Activated CD4-positive, alpha-beta memory T cell treated with anti-CD3 and anti-CD28 coated beads for 36 hours (primary cell): ENCODE measurements at places on chromosomes 16 and 17. TPM values are rescaled to one million over a fixed set of nuclear protein-coding genes. Genes with fewer than 3 reads are reported as not detected.

Gene CIAO2B
- 204 TPM for total RNA-seq

Gene MAPT
- total RNA-seq: 1.8 TPM

Gene SLC38A7
- total RNA-seq: 5.0 TPM

Gene SLC7A5
- 262 TPM for total RNA-seq

Gene CAVIN1
- 2.5 TPM for total RNA-seq

Gene FBXW10B
- total RNA-seq: 1.0 TPM

Gene OR1A1
- not detected for total RNA-seq

Gene C17orf113
- 0.15 TPM for total RNA-seq

Gene TMIGD1
- not detected for total RNA-seq

Gene TMEM220
- total RNA-seq: 0.24 TPM

Gene CMTM2
- 0.36 TPM for total RNA-seq

Gene PSME3IP1
- total RNA-seq: 102 TPM

Gene RCVRN
- total RNA-seq: not detected

Gene FA2H
- 0.22 TPM for total RNA-seq

Gene ASIC2
- not detected for total RNA-seq

Gene MT1A
- not detected for total RNA-seq

Gene BAIAP3
- 0.17 TPM for total RNA-seq

Gene TEKT1
- total RNA-seq: not detected

Gene ACBD4
- total RNA-seq: 12.5 TPM

Gene HBA1
- not detected for total RNA-seq

Gene GRIN2A
- total RNA-seq: not detected

Gene TBC1D28
- total RNA-seq: not detected

Gene NOD2
- total RNA-seq: 18.7 TPM

Gene PSMD12
- 98.6 TPM for total RNA-seq

Gene PIPOX
- 1.5 TPM for total RNA-seq

Gene ADAMTS18
- total RNA-seq: not detected

Gene DDX28
- 12.8 TPM for total RNA-seq

Gene FOXL1
- total RNA-seq: not detected

Gene LYRM9
- 5.7 TPM for total RNA-seq

Gene PTX4
- total RNA-seq: not detected

Gene MMP15
- 0.46 TPM for total RNA-seq

Gene NUTF2
- 141 TPM for total RNA-seq

Gene ABCC12
- not detected for total RNA-seq

Gene RND2
- total RNA-seq: 0.07 TPM

Gene NXPH3
- total RNA-seq: 0.10 TPM

Gene ENO3
- 26.5 TPM for total RNA-seq

Gene CACNG1
- not detected for total RNA-seq

Gene SLC35G6
- total RNA-seq: not detected
